ENCODE measurements at places on chromosomes 7 and 10. TPM values are rescaled to one million over a fixed set of nuclear protein-coding genes. Genes with fewer than 3 reads are reported as not detected.

The OIT3 gene
- not detected for total RNA-seq

GRCh38 chr10:27861781-27862180 is 116.2 kb upstream of the MKX start:
- DNase-seq: no peak

DNA sequence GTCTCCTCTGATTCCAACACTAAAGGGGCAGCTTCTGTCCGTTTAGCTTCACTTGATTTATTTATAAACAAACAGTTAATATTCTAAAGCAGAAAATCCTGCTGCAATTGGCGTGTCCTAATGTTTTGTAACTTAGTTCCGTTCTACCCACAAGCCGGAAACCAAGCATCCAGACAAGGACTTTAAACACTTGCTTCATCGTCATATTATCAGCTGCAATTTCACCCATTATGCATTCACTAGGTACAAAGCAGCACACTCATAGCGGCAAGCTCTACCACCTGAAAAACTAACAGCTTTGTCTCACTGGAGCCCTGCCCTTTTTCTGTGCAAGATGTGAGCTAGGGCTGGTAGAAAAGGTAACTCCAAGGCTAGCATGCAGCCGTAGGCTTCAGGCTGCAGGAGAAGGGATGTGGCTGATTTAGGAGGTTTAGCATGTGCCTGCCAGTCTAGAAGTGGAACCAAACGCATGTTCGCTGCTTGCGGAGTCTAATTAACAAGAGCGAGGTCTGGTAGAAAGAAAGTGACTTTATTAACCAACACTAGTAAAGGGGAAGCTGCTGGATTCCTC is 43.7 kb upstream of the BPGM start:
- no peak for DNase-seq

DNA sequence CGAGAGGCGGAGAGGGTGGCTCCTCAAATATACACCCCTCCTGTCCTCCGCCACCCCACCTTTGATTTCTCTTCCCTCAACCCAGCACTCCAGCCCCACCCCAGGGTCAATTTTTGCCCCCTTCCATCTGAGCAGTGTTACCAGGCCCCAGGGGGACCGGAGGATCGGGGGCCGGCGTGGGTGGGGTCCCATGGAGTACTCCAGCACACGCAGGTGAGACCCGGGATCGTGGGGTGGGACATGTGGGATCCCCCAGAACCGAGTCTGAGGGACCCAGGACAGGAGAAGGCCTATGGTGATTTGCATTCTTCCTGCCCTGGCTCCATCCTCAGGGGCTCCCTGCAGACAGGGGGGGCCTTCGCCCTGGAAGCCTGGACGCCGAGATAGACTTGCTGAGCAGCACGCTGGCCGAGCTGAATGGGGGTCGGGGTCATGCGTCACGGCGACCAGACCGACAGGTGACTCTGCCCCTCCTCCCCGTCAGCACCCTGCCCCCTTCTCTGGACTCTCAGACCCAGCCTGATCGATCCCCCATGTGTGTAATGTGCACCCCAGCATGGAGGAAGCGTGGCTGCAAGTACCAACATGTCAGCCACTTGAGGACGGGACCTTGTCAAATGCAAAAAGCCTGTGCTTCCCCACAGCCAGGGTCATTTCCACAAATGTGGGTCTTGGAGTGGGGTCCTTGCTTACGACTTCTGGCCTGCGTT is 744 bp downstream of the TRIP6 start:
- peak; percentile 50 for DNase-seq

GRCh38 chr7:80659120-80660055 is 20.9 kb downstream of the CD36 start:
- no peak for DNase-seq

GRCh38 chr7:101667920-101668319 is 38.8 kb upstream of the MYL10 start:
- no peak for DNase-seq

The CNTNAP2 gene
- 2.9 TPM for total RNA-seq

DNA sequence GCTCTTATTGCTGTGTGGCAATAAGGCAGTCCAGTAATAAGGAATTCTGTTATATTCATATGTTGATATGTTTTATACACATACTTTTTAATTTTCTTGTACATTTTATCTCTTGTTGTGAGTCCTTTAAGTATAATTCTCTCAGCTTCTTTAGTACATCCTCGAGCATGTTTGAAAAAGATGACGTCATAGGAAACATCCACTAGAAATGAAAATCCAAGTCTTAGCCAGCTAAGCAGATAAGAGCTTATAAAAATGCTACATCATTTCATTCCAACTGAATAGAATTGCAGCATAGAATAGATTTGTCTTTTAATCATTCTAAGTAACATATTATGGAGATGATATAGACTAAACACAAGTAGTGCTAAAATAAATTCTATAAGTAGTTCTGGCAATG is 283.7 kb upstream of the FZD1 start:
- DNase-seq: no peak

DNA sequence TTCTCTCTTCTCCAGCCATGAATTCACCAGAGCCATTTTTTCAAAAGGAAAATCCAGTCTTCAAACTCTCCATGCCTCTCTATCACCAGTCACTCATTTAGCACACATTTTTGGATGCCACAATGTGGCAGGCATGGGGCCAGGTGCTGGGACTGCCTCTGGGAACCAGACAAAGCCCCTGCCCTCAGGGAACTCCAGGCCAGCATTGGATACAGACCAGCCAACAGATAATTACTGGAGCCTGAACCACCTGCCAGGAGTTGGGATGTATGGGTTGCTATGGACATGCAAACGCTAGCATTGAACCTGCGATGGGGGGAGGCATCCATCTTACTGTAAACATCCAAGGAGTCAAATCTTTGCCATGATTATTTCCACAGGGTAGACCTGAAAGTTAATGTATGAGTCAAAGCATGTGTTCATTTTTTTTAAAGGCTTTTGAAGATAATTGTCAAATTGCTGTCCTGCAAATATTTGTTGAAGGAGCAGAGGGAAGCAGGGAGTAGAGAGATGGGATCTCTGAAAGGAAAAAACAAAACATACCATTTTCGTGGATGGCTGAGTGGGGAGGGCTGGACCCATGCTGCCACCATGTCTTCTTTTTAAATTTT is 43.2 kb downstream of the SRRM3 start:
- no peak for DNase-seq

- DNase-seq: no peak
Measured at GRCh38 chr7:107045980-107046379, 1.5 kb downstream of the PRKAR2B start.

DNA sequence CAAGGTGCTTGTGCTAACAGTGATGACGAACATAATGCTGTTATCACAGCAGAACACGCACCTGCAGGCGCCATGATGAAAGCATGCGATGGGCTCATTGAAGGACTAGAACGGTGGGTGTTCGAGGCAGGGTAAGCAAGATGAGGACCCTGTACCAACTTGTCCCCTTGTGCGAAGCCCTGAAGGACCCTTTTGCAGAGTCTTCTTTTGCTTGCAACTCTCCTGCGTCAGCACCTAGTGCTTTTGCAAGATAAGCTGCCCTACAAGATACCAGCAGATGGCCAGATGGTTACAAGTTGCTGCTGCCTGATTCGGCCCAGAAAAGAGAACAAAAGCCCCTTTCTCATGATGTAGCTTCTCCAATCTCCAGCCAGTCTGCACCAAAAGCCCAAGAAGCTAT is 4.2 kb upstream of the IL15RA start:
- no peak for DNase-seq

- DNase-seq: peak; percentile 63
Measured at GRCh38 chr7:27697861-27698430, 35.3 kb upstream of the HIBADH start.

GRCh38 chr7:132511387-132511786 is 64.9 kb downstream of the PLXNA4 start:
- no peak for DNase-seq

DNA sequence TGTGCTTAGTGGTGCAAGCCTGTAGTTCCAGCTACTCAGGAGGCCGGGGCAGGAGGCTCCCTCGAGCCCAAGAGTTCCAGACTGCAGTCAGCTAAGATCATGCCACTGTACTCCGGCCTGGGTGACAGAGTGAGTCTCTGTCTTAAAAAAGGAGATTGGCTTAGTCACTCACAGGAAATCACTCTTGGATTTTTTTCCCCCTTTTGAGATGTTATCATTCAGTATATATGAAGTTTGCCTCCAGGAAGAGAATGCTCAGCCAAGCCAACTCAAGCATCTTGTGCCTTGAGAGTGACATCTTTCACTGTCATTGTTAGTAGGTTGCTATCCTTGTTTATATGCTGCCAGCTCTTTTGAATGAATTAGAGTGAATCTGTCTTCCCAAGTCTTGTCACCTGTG is 28.0 kb downstream of the NIPSNAP2 start:
- DNase-seq: no peak

DNA sequence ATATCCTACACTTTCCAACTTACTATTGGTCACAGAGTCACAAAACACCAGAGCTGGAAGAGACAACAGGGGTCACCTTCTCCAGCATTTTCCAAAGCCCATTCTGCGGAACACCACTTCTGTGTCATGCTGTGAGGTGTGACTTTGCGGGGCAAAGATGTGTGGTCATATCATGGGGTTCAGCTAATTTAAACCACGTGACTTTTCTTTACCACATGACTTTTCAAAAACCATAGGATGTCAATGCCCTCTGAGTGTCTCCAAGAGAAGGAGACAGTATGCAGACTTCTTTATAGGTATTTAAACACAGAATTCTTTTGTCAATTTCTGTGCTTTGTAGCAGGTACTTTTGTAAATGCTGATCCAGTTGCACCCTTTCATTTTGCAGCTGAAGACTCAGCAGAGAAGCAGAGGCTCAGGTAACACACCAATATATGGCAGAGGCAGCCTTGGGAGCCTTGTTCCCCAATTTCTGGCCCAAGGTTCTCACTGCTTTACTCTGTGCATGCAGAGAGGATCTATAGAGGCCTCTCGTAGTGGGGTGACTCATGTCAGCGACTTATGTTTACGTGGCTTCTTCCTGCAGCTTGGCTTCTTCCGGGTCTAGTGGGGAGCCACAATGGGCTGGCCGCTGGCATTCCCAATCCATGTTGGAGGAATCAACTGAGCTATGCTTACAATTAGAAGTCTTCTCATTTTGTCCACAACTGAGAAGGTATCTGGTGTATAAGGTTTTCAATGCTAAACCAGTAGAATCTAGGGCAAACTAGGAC is 104.0 kb upstream of the RHOBTB1 start:
- DNase-seq: no peak
